SJSA1 (cell line): ENCODE measurements at places on chromosomes 5 and 9. TPM values are rescaled to one million over a fixed set of nuclear protein-coding genes. Genes with fewer than 3 reads are reported as not detected.

The AQP7 gene
- total RNA-seq: not detected in 2 replicates

The ARHGEF37 gene
- 0.25 and 0.32 TPM in 2 replicates for total RNA-seq

The ABLIM3 gene
- 24.1 and 32.8 TPM in 2 replicates for total RNA-seq

DNA sequence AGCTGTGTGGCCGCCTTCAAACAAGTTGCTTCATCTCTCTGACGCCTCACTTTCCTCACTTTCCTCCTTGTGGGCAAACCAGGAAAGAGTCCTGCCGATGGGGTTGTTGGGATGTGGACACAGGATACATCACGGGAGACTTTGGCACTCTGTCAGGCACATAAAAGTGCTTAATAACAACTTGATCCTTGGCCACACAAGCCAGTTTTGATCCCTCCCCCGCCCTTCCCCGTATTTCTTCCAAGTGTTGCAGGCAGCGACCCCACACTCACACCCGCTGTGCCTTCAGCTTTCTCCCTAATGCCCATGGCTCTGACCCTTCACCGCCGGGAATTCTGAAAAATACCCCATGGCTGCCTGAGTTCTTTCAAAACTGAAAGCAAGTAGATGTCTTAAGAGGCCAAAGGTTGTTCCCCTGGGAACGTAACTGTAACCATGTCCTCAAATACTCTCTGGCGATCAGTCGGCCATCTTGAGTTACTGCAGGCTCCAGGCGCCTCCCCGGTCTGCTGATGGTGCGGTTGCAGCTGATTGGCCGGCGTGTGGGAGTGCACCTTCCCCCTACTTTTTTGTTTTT, 59.8 kb downstream of the ARHGEF37 start:
- DNase-seq: no peak

GRCh38 chr9:38422555-38423260, 1.5 kb downstream of the IGFBPL1 start:
- DNase-seq: no peak

DNA sequence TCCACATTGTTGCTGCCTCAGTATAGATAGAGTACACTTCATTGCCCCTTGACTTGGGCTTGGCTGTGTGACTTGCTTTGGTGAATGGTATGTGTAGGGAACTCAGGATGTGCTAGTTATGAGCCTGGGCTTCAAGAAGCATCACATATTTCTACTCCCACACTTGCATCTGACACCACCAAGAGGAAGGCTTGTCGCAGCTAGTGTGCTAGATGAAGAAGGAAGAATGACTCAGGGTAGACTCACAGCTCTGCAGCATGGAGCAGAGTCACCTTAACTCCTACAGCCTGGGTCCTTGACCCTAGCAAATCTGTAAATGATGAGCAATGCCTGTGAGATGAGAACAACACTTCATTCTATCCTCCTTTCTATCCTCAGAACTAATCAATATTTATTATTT, 261.8 kb downstream of the ASTN2 start:
- DNase-seq: no peak

- DNase-seq: no peak
Observed at GRCh38 chr5:137315534-137316345, 183.4 kb downstream of the SPOCK1 start.

- no peak for DNase-seq
Observed at GRCh38 chr9:4559261-4560182, 69.3 kb downstream of the SLC1A1 start.

DNA sequence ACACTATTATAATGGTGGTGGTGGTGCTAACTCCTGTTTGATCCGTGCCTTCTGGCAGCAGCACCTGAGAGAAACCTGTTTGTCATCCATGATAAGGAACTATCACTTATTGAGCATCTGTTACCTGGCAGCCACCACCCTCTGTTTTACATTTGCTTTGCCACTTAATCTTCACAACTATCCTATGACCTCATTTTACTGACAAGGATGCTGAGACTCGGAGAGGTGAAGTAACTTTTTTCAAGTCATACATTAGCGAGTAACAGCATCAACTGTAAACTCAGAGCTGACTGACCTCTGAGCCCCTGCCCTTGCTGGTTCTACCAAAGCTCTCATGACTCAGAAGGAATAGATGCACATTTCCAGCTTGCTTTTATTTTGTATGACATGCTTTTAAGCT, 81.1 kb downstream of the EGFLAM start:
- DNase-seq: no peak

GRCh38 chr5:139494832-139495231, 12.3 kb upstream of the STING1 start:
- no peak for DNase-seq
